Bronchial epithelial cell (primary cell): ENCODE measurements at places on chromosomes 4 and X. TPM values are rescaled to one million over a fixed set of nuclear protein-coding genes. Genes with fewer than 3 reads are reported as not detected.

NKX6-1 gene
- not detected in 2 replicates for total RNA-seq

- no peak for DNase-seq
These were observed 112.5 kb downstream of the C4orf51 start for GRCh38 chr4:145792429-145792828.

GRCh38 chr4:185839194-185839712 is 27.3 kb upstream of the SORBS2 start:
- DNase-seq, result peak; percentile 95

DNA sequence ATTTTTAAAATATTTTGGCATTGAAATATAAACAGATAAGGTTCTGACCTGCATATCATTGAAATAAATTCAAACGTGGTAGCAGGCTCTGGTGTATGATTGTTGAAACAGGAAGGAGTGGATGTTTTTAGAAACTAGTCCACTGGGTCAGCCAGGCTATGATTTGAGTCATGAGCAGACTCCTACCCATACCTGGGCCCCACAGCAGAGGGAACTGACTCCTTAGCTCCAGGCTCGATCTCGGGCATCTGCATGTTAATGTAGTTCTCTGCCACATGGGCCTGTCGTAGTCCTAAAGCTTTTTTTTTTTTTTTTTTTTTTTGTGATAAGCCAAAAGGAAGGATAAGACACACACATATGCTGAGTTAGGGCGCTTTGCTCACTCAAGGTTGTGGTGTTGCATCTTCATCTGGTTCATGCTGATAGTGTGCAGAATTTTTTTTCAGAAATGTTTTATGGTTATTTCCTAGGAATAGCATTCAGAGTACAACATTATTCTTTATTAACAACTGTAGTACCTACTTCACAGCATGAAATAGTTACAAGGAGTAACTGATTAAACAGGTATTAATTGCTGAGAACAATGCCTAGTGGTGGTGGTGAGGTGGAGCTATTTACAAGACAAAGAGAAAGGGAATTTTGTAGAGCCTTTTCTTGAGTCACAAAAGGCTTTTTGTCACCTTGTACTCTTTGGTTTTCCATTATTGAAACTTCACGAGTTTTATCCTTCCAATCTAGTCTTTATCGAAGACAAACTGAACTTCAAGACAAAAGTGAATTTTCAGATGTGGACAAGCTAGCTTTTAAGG is 27.3 kb downstream of the OFD1 start:
- DNase-seq, result no peak

GRCh38 chrX:95662200-95662599 is 1022.4 kb upstream of the DIAPH2 start:
- DNase-seq, result no peak

- no peak for DNase-seq
These were observed 74.3 kb upstream of the TEX13D start for GRCh38 chrX:124257924-124258702.

- DNase-seq, result no peak
These were observed 23.8 kb downstream of the SHROOM3 start for GRCh38 chr4:76458825-76459224.

GRCh38 chr4:27046851-27047250 is 186.2 kb downstream of the STIM2 start:
- no peak for DNase-seq

DNA sequence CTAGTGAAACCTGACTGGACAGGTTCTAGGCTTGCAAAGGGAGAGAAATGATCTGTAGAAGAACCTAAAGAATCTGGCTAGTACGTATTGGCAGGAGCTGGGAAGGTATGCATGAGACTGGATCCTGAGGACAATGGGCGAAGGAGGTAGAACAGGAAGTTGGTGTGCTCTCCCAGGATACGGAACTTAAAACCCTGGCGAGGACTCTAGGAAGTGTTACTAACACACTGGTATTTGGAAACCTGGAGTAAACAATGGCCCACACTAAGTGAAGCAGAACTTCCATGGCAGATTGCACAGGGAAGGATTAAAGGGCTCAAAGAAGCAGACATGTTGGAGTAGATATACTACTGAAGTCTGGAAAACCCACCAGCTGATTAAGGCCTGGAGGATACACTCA is 9.1 kb downstream of the SYN1 start:
- DNase-seq, result peak; percentile 5
